ENCODE measurements at places on chromosomes 2 and 18.

- no peak for DNase-seq
Observed at GRCh38 chr18:31192086-31192776, 29.6 kb upstream of the DSC1 start.

DNA sequence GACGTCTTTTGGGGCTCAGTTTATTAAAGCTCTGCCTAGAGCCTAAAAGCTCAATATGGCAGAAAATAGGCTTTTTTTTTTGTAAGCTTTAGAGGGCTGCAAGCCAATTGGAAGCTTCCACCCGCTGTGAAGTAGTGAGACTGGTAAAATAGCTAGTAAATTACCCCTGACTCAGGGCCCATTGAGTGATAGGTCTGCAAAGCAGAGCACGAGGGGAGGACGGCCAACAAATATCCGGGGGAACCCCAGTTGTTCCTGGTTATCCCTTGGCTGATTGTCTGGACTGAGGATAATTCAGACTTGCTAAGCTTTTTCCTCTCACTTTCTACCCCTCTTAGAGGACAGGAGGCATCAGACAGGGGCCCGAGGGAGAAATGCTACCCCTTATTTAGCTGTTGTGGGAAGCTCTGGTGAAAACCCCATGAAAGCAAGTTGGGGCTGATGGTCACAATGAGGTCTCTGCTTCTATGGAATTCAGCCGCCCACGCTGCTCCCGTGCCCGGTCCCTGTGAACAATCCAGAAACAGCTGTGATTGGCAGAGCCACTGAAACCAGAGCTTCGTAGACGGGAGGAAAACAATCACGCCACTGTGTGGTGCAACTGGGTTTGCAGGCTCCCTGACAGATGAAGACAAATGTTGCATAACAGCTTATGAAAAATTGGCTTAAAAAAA, 141.9 kb upstream of the LGALSL start:
- peak; percentile 94 for DNase-seq

DNA sequence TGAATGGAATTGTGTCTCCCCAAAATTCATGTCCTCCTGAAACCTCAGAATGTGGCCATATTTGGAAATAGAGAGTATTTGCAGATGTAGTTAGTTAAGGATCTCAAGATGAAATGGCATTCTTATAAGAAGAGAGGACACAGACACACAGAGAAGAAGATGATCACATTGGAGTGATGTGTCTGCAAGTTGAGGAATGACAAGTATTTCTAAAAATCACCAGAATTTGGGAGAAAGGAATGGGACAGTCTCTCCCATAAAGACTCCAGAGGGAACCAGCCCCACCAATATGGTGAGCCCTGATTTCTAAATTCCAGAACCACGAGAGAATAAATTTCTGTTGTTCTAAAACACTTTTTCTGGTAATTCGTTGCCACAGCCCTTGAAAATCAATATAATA, 166.3 kb downstream of the C1D start:
- no peak for DNase-seq

DNA sequence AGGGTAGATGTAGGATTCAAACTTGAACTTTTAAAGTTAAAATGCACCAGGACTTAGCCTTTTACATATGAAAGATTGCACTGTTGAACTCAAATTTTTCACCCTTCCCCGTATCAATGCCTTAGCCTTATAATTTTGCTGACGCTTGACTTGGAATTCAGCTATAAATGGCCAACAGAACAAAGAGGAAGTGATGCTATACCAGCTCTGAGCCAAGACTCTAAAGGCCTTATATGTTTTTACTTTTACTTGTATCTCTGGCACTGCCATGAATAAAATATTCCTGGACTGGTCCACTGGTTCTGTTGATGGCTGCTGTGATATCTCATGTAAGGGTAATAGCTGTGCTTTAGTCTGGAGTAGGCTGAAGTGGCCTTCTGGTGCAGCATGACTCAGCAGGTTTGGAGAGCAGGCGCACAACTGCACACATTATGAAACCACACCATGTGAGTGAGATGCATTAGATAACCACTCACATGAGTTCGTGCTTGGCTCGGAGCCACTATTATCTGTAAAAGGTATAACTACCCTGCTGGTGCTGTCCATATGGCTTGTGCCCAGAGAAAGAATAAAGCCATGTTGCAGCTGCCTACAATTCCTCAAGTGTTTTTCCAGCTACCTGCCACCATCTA, 8.4 kb upstream of the IER3IP1 start:
- DNase-seq, result no peak

DNA sequence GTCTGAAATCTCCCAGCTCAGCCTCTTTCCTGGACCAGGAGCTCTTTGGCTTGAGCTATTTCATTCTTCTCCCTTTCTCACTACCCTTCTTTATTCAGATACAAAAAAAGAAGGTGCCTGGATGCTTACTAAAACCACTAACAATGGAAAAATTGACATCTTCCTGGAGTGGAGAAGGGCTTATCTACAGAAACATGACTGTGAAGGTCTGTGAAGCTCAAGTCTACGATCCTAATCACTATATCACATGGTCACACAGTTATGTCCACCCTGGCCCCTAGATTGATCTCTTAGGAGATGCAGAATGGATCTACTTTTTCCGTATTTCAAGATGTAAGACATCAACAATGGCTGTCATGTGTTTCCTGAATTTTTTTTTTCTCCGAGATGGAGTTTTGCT, 5.7 kb upstream of the KRCC1 start:
- DNase-seq, result no peak

GRCh38 chr18:71598374-71598773, 945.8 kb downstream of the CBLN2 start:
- DNase-seq, result no peak

GRCh38 chr2:8036366-8036765, 645.5 kb upstream of the ID2 start:
- DNase-seq, result no peak

- no peak for DNase-seq
Observed at GRCh38 chr2:168744844-168745243, 57.6 kb upstream of the NOSTRIN start.

GRCh38 chr2:120118018-120118417, 105.1 kb downstream of the EPB41L5 start:
- DNase-seq, result no peak

GRCh38 chr18:32688821-32689220, 84.0 kb downstream of the KLHL14 start:
- no peak for DNase-seq

GRCh38 chr18:29157905-29158304, 981.0 kb upstream of the CDH2 start:
- DNase-seq, result no peak

DNA sequence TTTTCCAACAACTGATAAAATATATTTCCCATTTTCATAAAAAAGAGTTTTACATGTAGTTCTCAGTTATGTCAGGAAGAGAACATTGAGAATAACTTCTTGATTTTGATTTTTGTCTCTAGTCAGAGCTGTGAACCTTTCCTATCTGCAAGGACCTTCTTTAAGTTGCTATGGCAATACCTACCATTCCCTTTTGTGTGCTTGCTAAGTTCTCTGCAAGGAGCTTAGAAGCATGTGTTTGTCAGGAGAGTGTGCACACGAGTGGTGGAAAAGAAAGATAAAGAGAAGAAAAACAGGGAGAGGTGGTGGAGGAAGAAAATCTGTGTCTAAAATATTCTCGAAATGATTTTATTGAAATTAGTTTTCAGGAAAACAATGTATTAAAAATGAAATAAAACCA, 140.3 kb upstream of the SLC8A1 start:
- DNase-seq, result no peak

DNA sequence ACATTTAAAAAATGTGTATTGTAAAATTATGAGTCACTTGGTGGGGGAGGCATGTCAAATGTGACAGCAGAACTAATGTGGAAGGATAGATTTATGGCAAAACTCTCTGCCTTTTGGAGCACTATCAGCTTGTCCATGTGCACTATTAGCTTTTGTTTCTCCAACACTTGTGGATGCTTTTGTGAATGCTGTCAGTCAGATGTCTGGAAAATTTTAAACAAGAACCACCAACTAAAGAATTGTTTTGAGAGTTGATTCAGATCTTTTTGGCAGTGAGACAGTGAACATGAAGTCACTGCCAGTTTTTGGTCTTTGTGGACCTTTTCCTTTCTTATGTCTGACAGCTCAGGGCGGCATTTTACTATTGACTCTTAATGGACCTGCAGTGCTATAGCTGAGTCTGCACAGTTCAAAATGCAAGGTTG, 72.4 kb downstream of the KIAA1328 start:
- DNase-seq, result no peak

GRCh38 chr2:12816379-12817306, 99.9 kb downstream of the TRIB2 start:
- DNase-seq, result peak; percentile 43

DNA sequence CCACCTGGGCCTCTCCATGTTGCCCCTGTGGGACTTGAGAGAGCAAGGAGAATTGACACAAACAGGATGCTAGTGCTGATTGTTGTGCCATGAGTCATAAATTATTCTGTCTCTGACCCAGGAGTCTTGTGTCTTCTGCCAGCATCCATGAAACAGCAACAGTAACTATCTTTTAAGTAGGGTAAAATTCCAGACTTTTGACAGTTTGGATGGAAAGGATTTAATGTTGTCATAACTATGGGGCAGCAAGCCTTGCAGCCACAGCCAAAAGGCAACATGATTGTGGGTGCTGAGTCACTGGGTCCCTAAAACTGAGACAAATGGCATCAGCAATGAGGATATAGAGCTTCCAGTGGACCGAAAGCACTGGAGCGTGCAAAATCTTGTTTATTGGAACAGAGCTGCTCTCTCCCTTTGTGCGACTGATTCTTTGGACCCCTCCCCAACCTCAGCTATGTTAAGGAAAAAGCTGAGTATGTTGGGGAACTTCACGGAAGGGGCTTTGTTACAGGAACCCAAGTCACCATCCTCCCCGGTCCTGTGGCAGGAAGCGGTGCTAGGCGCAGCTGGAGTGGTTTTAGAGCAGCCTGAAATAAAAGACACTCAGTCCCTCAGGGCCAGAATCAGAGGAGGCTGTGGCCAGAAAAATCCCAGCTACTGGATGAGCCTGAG, 9.6 kb upstream of the ITPRIPL1 start:
- DNase-seq, result no peak

- DNase-seq, result no peak
Observed at GRCh38 chr2:50347358-50348044, 684.4 kb downstream of the NRXN1 start.

DNA sequence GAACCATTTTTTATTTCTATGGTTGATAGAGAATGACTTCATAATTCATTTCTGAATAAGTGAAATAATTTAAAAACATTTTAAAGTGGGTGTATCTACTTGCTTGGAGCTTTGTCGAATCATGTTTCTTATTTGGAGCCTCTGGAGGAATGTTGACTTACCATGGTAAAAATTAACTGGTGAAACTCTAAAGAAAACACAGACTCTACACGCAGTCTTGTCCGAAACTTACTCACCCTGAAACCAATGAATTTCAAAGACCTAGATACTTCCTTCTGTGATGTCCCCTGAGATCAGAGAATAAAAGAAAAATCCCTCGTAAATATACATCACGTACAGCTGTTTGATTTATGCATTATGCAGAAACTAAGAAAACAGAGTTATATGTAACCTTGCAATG, 665.2 kb upstream of the NRXN1 start:
- no peak for DNase-seq

- no peak for DNase-seq
Observed at GRCh38 chr2:230589025-230589424, 123.6 kb upstream of the CAB39 start.

- no peak for DNase-seq
Observed at GRCh38 chr2:105781274-105781978, 36.7 kb downstream of the NCK2 start.

- no peak for DNase-seq
Observed at GRCh38 chr2:108605947-108606346, 71.7 kb downstream of the LIMS1 start.

Data from COLO829 (cell line).